Aorta (tissue), 5 donors: ENCODE measurements at places on chromosomes 2 and 18. TPM values are rescaled to one million over a fixed set of nuclear protein-coding genes. Genes with fewer than 3 reads are reported as not detected.

Gene ERICH2
- 1.3 TPM for total RNA-seq

Gene FANCL
- total RNA-seq = 20.4 TPM

Gene MAP3K20
- total RNA-seq = 82.9 TPM

Gene PNPT1
- total RNA-seq = 17.2 TPM

Gene CCL20
- 0.45 TPM for total RNA-seq

Gene WDR75
- 28.9 TPM for total RNA-seq

Gene GATA6
- total RNA-seq = 41.5 TPM

Gene TXNDC2
- total RNA-seq = 0.65 TPM

Gene RNF125
- 6.7 TPM for total RNA-seq

Gene BZW1
- 250 TPM for total RNA-seq

Gene POTEF
- total RNA-seq = not detected

Gene UGT1A1
- total RNA-seq = not detected

Gene SERPINE2
- 183 TPM for total RNA-seq

Gene CD8B2
- total RNA-seq = 0.09 TPM

Gene DES
- 314 TPM for total RNA-seq

Gene UGT1A6
- total RNA-seq = not detected

Gene ASXL3
- total RNA-seq = 4.3 TPM

Gene ACTG2
- 416 TPM for total RNA-seq

Gene HRH4
- total RNA-seq = 0.10 TPM
